Psoas muscle (tissue), 8 donors: ENCODE measurements at places on chromosomes 1 and 21. TPM values are rescaled to one million over a fixed set of nuclear protein-coding genes. Genes with fewer than 3 reads are reported as not detected.

RHEX gene
- 0.22 TPM for polyA plus RNA-seq

DNA sequence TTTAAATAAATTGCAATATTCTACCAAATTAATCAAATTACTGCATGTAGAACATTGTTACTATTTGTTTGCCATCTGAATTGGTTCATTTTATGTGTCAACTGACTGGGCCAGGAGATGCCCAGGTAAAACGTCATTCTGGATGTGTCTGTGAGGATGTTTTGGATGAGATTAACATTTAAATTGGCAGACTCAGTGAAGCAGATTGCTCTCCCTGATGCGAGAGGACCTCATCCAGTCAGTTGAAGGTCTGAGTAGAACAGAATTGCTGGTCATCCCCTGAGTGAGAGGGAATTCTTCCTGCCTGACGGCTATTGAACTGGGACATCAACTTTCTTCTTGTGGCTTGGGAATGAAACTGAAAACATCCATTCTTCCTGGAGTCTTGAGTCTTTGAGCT lies 122.0 kb upstream of the GREM2 start:
- no peak for DNase-seq

SH2D2A gene
- polyA plus RNA-seq, result not detected

GRCh38 chr1:68815632-68816031 lies 318.8 kb upstream of the DEPDC1 start:
- DNase-seq, result no peak

- no peak for DNase-seq
Observed at GRCh38 chr1:70707214-70707613, 296.1 kb downstream of the CTH start.

DNA sequence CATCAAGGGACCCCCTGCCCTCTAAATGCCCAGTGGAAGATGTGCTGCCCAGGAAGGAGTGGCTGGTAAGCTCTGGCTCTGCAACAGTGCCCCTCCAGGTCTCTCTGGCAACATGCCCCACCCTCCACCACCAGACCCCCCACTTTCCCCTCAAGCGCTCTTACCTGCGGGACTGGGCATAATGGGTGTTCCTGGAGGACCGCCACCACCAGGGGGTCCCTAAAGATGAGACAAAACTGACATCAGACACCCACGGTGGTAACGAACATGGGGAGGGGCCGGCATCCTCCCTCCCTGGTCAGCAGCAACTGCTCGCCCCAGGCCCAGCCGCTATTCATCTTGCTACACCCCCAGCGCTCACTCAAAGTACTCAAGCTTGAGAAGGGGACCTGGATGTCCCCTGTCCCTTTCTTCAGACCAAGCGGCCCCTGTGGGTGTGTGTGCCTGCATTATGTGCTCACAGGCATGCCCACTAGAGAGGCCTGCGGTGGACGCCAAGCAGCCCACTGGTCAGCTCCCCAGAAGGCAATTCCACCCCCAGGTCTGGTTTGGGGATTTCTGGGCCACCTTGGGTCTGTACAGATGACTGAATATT lies 40.9 kb downstream of the MRPL37 start:
- DNase-seq, result no peak

LCE1B gene
- polyA plus RNA-seq, result not detected

- DNase-seq, result peak; percentile 60
Observed at GRCh38 chr21:46562964-46563607, 41.8 kb downstream of the S100B start.

DNA sequence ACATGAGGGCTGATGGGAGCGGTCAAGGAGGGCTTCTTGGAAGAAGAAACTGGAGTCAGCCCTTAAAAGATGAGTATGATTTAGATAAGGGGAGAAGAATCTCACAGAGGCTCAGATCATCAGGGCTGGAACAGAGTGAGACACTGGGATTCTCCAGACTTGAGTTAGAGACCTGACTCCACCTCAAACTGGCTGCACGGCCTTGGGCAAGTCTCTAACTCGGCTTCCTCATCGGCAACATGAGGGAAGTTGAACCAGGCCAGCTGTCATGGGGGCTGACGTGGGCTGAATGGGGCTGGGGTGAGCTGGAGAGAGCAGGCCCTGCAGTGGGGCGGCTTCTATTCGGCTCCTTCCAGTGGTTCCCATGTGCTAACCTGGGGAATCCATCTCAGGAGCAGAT lies 2.5 kb downstream of the C1QC start:
- DNase-seq, result no peak

- peak; percentile 46 for DNase-seq
Observed at GRCh38 chr1:86788300-86789206, 84.2 kb downstream of the SH3GLB1 start.

DNA sequence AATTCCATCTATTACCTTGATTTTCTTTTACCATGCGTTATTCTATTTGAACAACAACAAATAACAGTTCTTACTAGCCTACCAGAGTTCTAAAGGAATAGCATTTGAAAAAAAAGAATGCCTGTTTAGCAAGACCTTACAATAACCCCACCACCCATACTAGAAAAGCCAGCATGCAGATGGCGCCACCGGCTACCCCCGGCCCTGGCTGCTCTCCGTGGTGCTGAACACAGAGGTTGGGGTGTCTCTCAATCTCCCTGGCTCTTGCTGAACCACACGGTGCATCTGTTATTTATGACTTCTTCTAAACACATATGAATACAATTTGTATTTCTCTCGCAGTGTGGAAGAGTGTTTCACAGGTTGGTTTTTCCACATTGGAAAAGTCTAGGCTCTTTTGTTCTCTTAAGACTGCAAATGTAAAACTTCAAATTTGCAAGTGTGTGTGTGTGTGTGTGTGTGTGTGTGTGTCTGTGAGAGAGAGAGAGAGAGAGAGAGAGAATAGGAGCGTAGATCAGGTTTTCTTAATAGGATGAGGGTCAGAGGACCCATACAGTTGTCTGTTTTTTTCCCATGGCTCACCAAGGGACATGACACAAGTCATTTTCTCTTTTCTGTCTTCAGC lies 13.6 kb downstream of the GRIK3 start:
- no peak for DNase-seq

MYBPH gene
- polyA plus RNA-seq, result 39.1 TPM

DNA sequence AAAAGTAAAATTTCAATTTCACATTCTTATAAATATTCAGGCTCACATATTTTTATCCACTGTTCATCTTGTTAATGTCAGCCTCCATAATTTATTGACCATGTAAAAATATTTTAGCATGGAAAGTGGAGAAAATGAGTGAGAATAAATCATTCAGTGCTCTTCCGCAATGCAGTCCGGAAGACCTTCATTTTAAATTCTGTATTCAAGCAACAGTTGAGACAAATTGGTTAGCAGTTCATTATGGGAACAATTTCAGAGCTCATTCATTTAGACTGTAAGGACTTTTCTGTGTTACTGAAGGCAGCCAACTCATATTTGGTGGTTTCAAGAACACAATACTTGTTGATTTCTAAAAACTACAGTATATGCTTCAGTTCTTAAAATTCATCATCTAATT lies 97.8 kb downstream of the TYW3 start:
- DNase-seq, result no peak

DNA sequence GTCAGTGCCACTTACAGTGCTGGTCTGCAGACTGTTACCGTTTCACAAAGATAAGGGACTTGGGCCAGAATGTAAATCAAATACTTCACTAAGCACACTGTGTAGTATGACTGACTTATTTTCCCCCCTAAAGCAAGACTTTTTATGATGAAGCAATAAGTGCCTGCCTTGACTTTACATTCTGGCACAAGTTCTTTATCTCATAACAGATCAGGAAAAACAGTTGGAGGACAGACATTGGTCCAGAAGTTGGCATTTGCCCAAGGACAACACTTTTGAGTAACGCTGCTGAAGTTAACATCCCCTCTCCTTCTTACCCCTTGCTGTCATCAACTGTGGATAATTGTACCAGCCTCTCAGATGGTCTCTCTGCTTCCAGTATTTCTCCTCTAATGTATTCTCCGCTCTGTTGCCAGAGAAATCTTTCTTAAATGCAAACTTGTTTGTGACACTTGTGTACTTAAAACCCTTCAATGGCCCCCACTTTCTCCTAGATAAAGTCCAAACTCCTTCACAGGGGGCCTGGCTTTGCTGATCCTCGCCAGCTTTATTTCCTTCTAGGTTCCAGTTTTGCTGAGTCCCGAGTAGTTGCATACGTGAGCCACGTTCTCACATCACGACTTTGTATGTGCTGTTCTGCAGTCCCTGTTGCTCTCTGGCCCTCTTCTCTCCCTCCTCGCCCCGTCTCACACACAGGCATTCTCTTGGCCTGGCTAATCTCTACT lies 45.7 kb downstream of the S1PR1 start:
- no peak for DNase-seq

DNA sequence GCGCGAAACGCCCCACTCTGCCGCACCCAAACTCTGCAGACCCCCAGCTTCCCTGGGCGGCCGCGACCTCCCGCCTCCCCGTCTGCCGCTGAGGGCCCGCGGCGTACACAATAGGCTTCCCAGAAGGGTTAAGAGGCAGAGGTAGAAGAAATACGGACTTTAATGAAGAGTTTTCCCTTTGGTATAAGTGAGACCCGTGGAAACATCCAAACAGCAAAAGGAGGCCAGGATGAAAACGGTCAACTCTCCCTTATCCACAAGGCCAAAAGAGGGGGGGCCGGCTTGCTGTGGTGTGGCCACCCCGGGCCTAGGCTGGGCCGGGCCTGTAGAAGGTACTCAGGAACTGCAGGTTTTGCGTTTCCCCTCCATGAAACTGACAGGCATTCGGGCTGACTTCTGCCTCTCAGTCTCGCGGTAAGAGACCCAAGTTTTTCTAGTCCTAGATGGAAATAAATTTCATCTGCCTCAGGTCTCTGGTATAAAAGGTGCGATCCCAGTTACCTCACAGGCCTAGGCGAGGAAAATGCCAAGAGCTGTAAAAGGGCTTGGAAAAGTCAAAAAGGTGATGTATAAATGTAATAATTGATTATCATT lies 671 bp upstream of the PYGO2 start:
- peak; percentile 40 for DNase-seq

DNA sequence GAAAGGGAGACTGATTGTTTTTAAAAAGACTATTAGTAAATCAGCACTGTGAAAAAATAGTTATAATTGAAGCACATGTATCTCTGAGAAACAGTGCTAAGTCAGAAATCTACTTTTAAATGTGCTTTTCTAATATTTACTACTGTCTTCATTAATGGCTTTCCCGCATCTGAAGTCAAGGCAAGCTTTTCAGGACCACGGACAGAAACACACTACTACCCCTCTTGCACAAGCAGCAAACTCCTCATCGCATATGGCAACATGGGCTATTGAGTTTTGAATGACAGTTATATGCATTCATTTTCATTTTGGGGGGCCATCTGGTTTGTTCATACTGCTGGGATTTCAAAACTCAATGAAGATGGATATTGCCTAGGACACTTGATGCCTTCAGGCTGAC lies 433.4 kb upstream of the CAMK1G start:
- DNase-seq, result no peak

DNA sequence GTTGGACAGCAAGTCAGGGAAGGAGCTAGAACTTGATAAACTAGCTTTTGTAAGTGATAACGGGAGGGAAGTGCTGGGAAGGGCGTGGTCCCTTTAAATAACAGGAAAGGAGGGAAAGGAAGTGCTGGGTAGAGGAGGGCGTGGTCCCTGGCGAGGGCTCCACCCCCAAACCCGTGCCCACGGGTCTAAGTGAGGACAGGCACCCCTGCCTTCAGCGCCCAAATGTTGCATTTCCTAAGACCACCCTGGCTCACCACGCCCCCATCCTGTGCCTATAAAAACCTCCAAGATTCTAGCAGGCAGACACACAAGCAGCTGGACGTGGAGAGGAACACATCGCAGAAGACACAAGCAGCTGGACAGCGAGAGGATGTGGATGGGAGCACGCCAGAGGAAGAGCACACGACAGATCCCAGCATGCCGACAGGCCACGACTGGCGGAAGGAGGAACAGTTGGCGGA lies 58.5 kb downstream of the PALMD start:
- no peak for DNase-seq

DNA sequence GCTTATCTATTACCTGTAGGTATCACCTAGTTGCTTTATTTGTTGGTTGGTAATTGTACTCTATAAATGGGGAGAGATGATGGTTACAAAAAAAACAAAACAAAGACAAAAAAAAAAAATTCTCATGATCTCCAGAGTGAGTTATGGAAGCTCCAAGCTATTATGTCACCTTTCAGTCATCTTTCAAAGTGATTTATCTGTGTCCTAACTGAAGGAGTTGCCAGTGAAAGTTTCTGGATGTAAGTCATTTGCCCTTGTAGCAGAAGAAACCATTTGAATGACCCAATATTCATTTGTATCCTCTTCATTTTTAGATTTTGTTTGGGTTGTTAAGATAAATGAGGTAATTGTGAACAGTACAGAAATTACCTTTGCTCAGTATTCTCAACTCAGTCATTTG lies 3.6 kb downstream of the SLC35F3 start:
- no peak for DNase-seq

DNA sequence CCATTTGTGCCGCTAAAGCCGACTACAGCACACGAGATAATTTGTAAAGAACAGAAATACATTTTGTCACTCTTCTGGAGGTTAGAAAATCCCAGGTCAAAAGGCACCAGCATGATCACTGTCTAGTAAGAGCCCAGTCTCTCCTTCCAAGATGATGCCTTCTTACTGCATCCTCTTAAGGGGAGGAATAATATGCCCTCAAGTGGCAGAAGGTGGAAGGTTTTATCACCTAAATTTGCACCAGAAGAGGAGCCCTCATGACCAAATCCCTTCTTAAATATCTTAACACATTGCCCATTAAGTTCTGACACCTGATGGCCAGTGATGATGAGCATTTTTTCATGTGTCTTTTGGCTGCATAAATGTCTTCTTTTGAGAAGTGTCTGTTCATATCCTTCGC lies 326.7 kb upstream of the RGS18 start:
- DNase-seq, result no peak

IFNLR1 gene
- 0.05 TPM for polyA plus RNA-seq

CCDC17 gene
- polyA plus RNA-seq, result 0.69 TPM

DNA sequence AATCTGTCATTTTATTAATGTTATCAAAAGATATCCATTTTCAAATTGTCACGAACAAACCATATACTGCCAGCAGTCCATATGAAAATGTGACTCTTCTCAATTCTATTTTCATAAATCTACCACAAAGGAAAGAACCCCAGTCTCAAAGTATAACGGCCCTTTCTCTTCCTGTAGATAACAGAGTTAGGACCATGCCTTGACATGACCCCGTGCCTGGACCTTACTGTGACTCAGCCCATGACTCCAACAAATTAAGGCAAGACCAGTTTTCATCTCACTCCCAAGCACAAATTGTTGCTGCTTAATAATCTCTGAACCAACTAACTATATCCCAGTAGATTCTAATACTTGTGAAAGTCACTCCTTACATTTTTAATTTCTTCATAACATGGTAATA lies 124.4 kb upstream of the NFIA start:
- no peak for DNase-seq

DNA sequence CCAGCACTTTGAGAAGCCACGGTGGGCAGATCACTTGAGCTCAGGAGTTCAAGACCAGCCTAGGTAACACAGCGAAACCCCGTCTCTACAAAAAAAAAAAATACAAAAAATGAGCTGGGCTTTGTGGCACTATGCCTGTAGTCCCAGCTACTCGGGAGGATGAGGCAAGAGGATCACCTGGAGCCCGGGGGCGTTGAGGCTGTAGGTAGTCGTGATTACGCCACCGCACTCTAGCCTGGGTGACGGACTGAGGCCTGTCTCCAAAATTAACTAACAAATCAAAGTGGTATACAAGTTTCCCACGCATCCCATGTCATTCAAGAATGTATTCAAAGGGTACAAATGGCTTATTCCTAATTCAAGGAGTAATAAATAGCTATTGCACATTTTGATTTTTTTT lies 2.4 kb downstream of the AUNIP start:
- no peak for DNase-seq
